ENCODE measurements at places on chromosomes 2 and 18.

GRCh38 chr2:241617431-241618154 is 19.4 kb downstream of the THAP4 start:
- H3K36me3 ChIP-seq: peaks cover 15% of the 10 kb centered on the region
- no peak for DNase-seq
- H3K4me3 ChIP-seq: peak overlapping the region; percentile 87
- H3K27me3 ChIP-seq: no peaks in the 10 kb centered on the region
- peaks cover 26% of the 10 kb centered on the region for H3K4me1 ChIP-seq

- no peak for DNase-seq
- no peaks in the 10 kb centered on the region for H3K27me3 ChIP-seq
- peaks cover 14% of the 10 kb centered on the region for H3K36me3 ChIP-seq
- H3K27ac ChIP-seq: no peak overlapping the region
- peaks cover 3% of the 10 kb centered on the region for H3K4me1 ChIP-seq
Measured at GRCh38 chr2:148303161-148303560, 282.3 kb downstream of the MBD5 start.

- no peaks in the 10 kb centered on the region for H3K4me1 ChIP-seq
- peaks cover 2% of the 10 kb centered on the region for H3K36me3 ChIP-seq
- H3K4me3 ChIP-seq: no peak overlapping the region
- no peak for DNase-seq
- H3K27me3 ChIP-seq: peaks cover 7% of the 10 kb centered on the region
- no peak overlapping the region for H3K27ac ChIP-seq
Measured at GRCh38 chr2:39649511-39649910, 16.2 kb upstream of the TMEM178A start.

DNA sequence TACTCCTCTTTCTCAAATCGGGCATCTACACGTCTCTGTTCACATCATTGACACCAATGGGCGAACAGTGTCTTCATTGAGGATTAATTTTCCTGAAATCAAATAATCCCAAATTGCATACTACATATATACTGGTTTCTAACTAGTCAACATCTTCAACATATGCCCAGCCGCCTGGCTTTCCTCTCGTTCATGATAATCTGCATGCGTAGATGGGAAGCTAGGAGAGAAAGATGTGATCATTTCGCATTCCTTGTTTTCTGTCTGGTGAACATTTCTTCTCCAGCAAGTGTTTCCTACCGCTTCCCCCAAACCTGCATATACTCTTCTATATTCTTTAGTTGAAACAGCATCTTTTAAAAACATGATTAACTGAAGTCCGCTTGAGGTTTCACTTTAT is 7.4 kb downstream of the TWIST2 start:
- no peak overlapping the region for H3K27ac ChIP-seq
- no peak for DNase-seq
- no peaks in the 10 kb centered on the region for H3K36me3 ChIP-seq
- H3K4me1 ChIP-seq: no peaks in the 10 kb centered on the region
- H3K4me3 ChIP-seq: no peak overlapping the region

- DNase-seq: peak; percentile 46
- no peak overlapping the region for H3K4me3 ChIP-seq
- peaks cover 24% of the 10 kb centered on the region for H3K36me3 ChIP-seq
- H3K27me3 ChIP-seq: no peaks in the 10 kb centered on the region
- peaks cover 18% of the 10 kb centered on the region for H3K4me1 ChIP-seq
- no peak overlapping the region for H3K27ac ChIP-seq
Measured at GRCh38 chr2:10048501-10049171, 5.3 kb downstream of the KLF11 start.

DNA sequence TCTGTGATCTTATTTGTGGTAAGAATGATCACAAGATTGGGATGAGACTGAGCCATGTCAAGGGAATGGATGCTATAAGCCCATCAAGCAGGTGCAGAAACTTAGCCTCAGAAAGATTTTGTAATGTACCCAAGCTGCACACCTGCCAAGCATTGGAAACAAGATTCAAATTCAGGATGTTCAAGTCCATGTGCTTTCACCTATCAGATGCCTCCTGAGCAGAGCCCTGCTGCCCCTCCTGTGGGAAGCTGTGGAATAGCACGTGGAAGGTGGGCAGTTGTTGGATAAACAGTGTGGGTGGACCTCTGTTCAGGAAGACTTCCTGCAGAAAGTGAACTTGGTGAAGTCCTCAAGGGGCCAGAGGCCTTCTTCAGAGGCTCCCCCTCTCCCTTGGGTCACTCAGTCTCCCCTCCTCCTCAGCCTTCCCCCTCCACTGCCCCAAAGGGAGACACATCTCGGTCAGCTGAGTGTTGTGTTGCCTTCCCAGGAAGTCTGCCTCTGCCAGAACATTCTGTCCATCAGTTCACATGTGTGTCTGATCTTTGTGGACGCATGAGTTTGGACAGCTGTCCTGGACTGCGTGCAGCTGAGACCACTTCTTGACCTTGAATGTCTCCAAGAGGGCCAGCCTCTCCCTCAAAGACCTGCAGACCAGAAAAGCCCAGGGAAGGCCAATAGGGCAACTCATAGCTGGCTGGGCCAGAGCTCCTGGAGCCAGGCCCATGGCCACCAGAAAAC is 186.1 kb downstream of the INHBB start:
- H3K27me3 ChIP-seq: peaks cover 5% of the 10 kb centered on the region
- H3K36me3 ChIP-seq: no peaks in the 10 kb centered on the region
- DNase-seq: no peak
- no peak overlapping the region for H3K4me3 ChIP-seq
- H3K4me1 ChIP-seq: no peaks in the 10 kb centered on the region
- no peak overlapping the region for H3K27ac ChIP-seq

- H3K27me3 ChIP-seq: no peaks in the 10 kb centered on the region
- peak within 1 kb of the TSS; percentile 93 for H3K27ac ChIP-seq
- no peaks in the 10 kb centered on the region for H3K36me3 ChIP-seq
- peaks cover 40% of the 10 kb centered on the region for H3K4me1 ChIP-seq
- DNase-seq: peak; percentile 56
Measured at GRCh38 chr2:37671009-37671815, at the start of gene CDC42EP3. Gene CDC42EP3, minus strand, starts transcription at chr2:37671642. Its CDS starts 25,055 bp downstream, at chr2:37646587.

- no peak overlapping the region for H3K4me3 ChIP-seq
Measured at GRCh38 chr2:9297156-9297555, 90.5 kb downstream of the ASAP2 start.

DNA sequence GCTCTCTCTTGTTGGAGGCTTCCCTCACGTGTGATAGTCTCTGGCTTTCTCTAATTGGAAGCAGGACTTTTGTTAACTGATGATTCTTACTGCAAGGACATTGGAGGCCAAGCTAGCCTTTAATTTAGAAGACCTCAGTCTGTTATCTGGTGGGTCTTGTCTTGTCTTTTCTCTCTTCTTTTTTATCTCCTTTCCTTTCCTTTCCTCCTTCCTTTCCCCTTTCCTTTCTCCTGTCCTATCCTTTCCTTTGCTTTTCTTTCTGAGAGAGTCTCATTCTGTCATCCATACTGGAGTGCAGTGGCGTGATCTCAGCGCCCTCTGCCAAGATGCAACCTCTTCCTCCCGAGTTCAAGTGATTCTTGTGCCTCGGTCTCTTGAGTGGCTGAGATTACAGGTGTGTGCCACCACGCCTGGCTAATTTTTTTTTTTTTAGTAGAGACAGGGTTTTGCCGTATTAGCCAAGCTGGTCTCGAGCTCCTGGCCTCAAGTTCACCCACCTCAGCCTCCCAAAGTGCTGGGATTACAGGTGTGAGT is 18.1 kb downstream of the CCNYL1 start:
- no peak for DNase-seq
- no peaks in the 10 kb centered on the region for H3K27me3 ChIP-seq
- H3K4me1 ChIP-seq: peaks cover 27% of the 10 kb centered on the region
- no peak overlapping the region for H3K4me3 ChIP-seq

DNA sequence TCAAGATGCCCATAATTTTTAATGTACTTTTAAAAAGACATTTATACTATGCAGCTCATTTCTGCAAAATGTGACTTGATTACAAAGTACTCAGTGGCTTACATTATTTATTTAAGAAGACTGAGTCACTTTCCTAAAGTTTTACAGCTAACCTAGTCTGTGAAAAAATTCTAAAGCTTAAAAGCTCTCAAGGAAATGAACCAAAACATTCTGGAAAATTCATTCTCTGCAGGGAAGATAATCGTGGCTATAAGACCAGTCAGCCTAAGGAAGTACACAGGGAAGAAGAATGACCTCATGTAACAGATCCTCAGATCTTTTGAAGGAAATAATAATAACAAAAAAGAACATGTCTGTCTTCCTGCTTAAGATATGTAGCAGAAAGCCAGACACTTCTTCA is 232.1 kb upstream of the STK17B start:
- DNase-seq: no peak
- no peak overlapping the region for H3K4me3 ChIP-seq
- no peaks in the 10 kb centered on the region for H3K4me1 ChIP-seq

DNA sequence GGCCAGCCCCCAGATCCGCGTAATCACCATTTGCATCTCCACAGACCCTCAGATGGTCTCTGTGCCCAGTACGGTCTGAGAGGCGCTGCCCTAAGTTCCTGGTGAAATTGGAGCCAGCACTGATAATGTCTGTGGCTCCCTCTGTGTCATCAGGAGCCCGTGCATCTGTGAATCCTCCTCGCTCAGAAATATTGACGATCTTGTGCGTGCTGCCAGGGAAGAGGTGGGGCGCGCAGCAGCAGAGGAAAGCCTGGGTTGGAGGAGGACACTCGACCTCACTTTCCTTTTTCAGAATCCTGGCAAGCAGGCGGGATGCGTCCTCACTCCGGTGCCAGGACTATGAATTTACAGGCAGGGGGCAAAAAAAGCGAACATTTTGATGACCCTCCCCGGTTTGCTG is 686.1 kb upstream of the SALL3 start:
- H3K4me1 ChIP-seq: no peaks in the 10 kb centered on the region
- no peaks in the 10 kb centered on the region for H3K27me3 ChIP-seq

DNA sequence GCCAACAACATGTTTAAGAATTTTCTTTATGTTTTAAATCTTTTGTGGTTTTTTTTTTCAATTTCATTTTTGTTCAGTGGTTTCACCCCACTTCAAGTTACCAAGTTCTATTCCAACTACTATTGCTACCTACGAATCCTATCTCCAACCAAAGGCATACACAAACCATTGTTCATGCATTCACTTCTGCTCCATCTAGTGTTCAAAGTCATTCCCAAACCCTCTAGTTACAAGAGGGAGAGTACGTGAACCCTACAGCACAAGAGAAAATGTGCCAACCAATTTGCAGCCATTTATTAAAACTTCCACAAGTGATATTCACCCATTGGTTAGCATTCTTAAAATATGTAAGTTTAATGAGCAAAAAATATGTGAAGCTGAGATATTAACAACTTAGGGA is 295.1 kb upstream of the KYNU start:
- no peaks in the 10 kb centered on the region for H3K36me3 ChIP-seq
- H3K27ac ChIP-seq: no peak overlapping the region
- DNase-seq: no peak
- H3K4me3 ChIP-seq: no peak overlapping the region

- H3K36me3 ChIP-seq: peaks cover 6% of the 10 kb centered on the region
- H3K4me1 ChIP-seq: peaks cover 44% of the 10 kb centered on the region
- peak overlapping the region; percentile 94 for H3K4me3 ChIP-seq
Measured at GRCh38 chr2:226837787-226838603, 2.1 kb downstream of the RHBDD1 start.

GRCh38 chr18:8937160-8938094 is 165.1 kb upstream of the NDUFV2 start:
- DNase-seq: no peak
- no peak overlapping the region for H3K4me3 ChIP-seq
- peaks cover 16% of the 10 kb centered on the region for H3K4me1 ChIP-seq
- no peaks in the 10 kb centered on the region for H3K36me3 ChIP-seq
- peak overlapping the region; percentile 31 for H3K27ac ChIP-seq

GRCh38 chr18:76721207-76721996 is 101.0 kb upstream of the ZNF236 start:
- H3K4me1 ChIP-seq: no peaks in the 10 kb centered on the region
- H3K36me3 ChIP-seq: no peaks in the 10 kb centered on the region
- H3K27ac ChIP-seq: no peak overlapping the region

DNA sequence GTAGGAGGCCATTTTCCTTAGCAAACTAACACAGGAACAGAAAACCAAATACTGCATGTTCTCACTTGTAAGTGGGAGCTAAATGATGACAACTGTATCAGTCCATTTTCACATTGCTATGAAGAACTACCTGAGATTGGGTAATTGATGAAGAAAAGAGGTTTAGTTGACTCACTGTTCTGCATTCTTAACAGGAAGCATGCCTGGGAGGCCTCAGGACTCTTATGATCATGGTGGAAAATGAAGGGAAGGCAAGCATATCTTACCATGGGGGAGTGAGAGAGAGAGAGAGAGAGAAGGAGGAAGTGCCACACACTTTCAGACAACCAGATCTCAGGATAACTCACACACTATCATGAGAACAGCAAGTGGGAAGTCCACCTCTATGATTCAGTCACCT is 105.3 kb downstream of the PARD3B start:
- H3K36me3 ChIP-seq: no peaks in the 10 kb centered on the region
- H3K27me3 ChIP-seq: no peaks in the 10 kb centered on the region
- no peaks in the 10 kb centered on the region for H3K4me1 ChIP-seq
- no peak overlapping the region for H3K27ac ChIP-seq
- no peak for DNase-seq
- no peak overlapping the region for H3K4me3 ChIP-seq

DNA sequence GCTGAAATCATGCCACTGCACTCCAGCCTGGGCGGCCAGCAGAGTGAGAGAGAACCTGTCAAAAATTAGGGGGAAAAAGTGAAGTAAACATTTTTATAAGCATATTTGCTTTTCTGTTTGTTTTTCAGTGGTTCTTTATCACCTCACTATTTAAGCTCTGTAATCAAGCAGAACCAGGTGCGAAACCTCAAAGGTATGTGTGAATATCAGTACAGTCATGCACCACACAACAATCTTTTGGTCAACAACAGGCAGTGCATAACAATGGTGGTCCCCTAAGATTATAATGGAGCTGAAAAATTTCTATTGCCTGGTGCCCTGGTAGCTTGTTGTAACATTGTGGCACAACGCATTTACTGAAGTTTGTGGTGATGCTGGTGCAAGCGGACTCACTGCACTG is 167.4 kb upstream of the STON1 start:
- peaks cover 3% of the 10 kb centered on the region for H3K4me1 ChIP-seq
- DNase-seq: no peak
- no peaks in the 10 kb centered on the region for H3K27me3 ChIP-seq
- no peak overlapping the region for H3K27ac ChIP-seq
- H3K4me3 ChIP-seq: no peak overlapping the region
- peaks cover 7% of the 10 kb centered on the region for H3K36me3 ChIP-seq

DNA sequence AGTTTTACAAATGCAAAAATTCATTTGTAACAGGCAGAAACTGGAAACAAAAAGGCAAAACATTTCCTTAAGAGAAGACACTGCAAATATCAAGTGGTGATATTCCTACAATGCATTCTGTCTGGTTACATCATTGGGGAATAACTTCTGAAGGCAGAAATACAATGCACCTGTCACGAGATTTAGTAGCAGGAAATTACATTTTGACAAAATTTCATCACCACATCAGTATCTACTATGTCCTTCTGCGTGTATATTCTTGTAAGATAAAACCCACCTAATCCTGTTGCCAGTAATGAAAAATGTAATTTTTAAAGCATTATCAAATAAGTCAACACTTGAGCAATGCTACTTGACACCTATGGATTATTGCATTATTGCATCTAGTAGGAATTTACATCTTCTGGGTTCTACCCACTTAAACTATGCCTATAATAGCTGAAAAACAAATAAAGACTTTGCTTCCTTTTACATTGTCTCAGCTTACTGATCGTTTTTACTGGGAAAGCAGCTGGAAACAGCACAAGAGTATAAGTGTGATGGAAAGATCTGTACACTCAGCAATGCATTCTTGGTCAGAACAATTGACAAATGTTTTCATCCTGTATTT is 59.5 kb downstream of the IRS1 start:
- H3K27ac ChIP-seq: no peak overlapping the region
- H3K36me3 ChIP-seq: no peaks in the 10 kb centered on the region
- H3K4me1 ChIP-seq: no peaks in the 10 kb centered on the region
- H3K27me3 ChIP-seq: no peaks in the 10 kb centered on the region

GRCh38 chr18:8232791-8233190 is 376.4 kb upstream of the RAB12 start:
- DNase-seq: no peak
- H3K27ac ChIP-seq: no peak overlapping the region
- no peaks in the 10 kb centered on the region for H3K36me3 ChIP-seq
- H3K4me1 ChIP-seq: no peaks in the 10 kb centered on the region
- H3K4me3 ChIP-seq: no peak overlapping the region
